Coronary artery (tissue), 2 donors: ENCODE measurements at places on chromosomes 12 and 14.
A peak's percentile ranks its signal among the peaks of the same experiment; 100 is the strongest.

GRCh38 chr14:58873228-58873953 is 235.6 kb downstream of the DACT1 start:
- DNase-seq = no peak

DNA sequence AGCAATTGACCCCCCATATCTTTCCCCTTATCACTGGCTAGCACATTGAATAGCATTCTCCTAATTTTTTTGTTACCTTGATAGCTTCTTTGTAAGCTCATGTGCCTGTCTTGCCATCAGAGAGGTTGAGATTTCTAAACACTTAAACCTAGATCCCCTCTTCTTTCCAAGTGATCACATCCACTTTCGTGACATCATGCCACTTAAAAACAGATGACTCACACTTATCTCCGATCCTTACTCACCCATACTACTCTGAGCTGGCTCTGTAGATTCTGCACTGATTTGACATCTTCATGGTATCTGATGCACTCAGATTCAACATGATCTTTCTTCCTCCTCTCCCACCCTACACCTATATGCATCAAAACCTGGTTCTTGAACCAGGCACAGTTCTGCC is 10.5 kb downstream of the GPR137C start:
- no peak for DNase-seq

GRCh38 chr14:99586054-99586760 is 17.8 kb downstream of the CCDC85C start:
- DNase-seq = no peak

- no peak for DNase-seq
Observed at GRCh38 chr12:12445165-12445881, 88.4 kb downstream of the BORCS5 start.

DNA sequence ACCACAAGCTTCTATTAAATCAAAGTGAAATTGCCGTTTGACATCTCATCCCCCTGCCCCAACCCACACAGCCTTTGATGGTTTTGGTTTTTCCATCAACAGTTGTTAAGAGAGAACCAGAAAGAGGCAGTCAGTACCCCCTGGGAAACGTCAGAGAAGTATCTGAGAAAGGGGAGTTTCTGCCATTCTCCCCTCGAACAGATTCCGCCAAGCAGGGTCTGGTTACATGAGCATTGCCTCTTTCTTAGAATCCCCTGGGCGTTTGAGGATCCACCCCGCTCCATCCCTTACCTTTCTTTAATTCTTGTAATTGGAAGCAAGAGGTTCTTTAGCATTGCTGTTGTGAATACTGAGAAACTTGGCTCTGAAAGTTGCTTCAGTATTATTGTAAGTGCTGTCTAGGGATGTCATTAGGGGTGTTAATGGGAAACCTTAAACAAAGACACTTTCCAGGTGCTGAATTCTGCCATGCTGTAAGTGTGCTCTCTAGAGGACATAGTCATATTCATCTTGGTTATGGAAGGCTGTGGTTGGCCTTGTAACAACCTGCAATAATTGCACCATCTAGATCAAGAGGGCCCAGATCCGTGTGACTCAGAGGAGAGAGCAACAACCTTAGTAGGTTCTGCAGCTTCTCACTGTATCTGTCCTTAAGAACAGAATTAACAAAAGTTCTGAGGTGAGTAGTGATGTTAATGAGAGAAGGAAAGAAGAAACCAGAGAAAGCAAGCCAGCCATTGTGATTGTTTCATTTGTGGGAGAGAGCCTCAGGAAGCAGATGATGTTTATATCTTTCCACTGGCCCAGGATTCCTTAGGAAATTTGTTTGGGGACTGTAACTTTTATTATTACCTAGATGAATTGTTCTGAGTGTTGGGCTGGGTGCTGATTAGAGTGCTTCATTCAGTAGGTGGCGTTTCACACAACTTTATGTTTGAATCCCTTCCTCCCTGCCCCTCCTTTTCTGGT is 9.0 kb downstream of the TMBIM6 start:
- no peak for DNase-seq

GRCh38 chr14:51529736-51530135 is 122.0 kb upstream of the FRMD6 start:
- no peak for DNase-seq

DNA sequence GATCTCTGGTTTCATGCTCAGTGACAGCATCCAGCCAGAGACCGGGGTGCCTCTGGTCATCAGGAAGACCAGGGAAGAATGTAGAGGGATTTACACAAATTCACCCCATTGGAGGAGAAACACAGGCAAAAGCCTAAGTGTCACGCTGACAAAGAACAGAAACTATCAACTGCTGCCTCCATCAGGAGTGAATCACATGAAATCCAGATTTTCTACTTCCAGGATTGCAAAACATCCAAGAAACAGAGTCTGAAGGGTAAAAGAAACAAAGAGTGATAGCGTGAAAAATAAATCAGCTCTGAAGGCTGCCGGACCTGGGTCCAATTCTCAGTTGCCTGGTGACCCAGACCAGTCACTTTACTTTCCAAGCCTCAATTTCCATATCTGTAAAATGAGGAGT is 136.1 kb upstream of the MAP1LC3B2 start:
- DNase-seq = no peak

DNA sequence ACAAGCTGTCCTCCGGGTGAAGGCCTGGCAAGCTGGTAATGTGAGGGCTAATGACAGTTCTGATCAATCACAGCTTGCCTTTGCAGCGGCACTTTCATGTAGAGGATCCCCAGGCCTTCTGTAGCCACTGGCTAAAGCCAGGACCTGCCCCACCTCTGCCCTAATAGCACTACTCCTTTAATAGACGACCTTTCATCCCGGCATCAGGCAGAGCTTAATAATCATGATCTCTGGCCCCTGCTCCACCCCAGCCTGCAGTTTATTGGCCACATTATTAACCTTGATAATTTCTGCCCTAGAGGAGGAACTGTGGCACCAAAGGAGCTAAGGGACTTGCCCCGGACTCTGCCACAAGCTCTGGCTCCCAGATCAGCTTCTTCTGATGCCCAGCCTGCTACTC is 142.3 kb upstream of the TBX3 start:
- no peak for DNase-seq

- DNase-seq = no peak
Observed at GRCh38 chr12:69641546-69641945, 30.8 kb upstream of the LRRC10 start.

GRCh38 chr12:15846887-15847286 is 35.3 kb upstream of the STRAP start:
- DNase-seq = no peak

GRCh38 chr12:69822201-69822860 is 2.7 kb upstream of the MYRFL start:
- DNase-seq = no peak

DNA sequence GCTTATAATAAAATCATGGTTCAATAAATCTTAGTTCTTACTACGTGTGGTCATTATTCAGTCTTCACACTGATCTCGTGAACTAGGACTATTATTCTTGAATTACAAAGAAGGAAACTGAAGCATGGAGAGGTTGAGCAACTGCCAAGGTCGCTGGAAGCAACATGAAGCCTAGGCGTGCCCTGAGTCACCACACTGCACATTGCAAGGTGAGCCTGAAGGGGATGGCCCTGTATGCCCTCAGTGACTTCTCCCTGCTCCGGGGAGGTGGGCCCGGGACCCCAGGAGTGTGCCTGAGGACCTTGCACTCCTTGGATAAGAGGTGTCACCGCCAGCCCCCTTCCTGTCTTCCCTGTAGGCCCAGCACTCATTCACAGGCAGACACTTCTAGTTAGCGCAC is 161.6 kb downstream of the CACNA1C start:
- DNase-seq = no peak

DNA sequence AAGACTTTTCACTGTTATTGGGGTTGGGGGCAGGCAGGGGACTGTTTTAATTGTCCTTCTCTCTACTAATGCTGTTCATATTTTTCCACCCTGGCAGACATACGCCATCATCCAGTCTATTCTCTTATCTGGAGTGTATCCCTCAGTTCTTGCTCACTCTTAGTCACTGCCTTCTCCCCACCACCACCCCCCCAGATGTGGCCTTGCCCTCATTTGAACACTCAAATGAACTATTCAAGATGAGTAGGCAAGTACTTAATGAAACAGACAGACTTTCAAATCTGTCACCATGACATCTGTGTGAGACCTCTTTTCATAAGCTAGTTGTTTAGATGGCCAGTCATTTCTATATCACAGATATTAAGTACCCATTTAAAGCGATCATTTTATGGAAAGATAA is 10.1 kb downstream of the NUDT4 start:
- DNase-seq = no peak

GRCh38 chr14:96038558-96038919 is 623 bp upstream of the C14orf132 start:
- peak; percentile 60 for DNase-seq

DNA sequence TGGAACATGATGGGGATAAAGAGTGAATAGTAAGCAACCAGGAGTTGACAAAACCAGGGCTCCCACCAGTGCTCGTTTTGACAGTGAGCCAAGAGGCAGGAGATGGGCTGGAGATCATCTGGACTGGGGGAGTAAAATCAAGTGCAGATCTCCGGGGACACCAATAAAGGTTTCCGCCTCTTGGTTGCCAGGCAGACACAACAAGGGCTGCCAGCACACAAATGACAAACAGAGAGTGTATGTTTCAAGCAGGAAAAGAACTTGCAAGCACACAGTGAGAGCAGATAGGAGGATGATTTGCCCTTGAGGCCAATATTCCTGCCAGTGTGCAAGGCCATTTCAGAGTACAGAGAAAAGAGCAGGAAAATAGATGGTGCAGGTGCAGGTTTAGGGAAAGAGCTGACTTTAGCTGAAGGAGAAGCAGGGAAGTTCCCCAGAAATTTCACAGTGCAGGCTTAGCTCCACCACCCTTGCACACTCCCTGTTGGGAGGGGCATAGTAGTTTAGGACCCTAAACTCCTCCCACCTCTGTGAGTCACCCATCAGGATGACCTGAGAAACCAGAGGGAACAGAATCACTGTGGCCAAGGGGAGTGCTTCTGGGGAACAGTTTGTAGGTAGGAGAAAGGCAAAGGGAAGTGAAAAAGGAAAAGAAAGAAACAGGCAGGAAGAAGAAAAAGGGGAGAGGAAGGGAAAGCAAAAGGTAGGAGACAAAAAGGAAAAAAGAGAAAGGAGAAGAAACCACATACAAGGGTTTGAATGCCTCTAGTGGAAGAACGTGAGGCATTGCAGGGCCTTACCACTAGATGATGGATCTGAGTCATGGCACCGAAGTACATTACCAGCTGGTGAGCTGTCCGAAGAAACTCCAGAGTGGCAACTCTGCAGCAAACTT is 404.4 kb downstream of the SLC6A15 start:
- DNase-seq = no peak

DNA sequence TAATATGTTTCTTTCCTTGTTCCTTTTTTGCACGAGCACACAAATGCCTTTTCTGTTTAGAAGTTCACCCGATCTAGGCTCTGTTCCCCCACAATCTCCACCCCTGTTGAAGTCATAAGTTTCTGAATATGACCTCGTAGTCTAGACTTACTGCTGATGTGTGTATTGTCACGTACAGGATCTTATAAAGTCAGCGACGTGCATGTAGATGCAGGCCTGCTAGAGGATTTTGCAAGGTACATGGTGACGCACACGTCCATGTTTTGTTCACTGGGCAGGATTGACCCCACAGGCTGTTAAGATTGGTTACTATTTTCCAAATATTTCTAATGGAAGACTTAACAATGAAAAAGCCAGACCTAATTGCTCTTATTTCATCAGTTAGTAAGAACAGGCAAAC is 46.2 kb upstream of the CCDC91 start:
- DNase-seq = no peak

GRCh38 chr14:68682166-68683103 is 110.4 kb downstream of the ZFP36L1 start:
- no peak for DNase-seq

GRCh38 chr12:124543590-124544310 is 23.7 kb downstream of the NCOR2 start:
- DNase-seq = no peak
